ENCODE measurements at places on chromosomes 2 and 18.

GRCh38 chr2:96431319-96431718 is 73.8 kb downstream of the NEURL3 start:
- no peak for DNase-seq

DNA sequence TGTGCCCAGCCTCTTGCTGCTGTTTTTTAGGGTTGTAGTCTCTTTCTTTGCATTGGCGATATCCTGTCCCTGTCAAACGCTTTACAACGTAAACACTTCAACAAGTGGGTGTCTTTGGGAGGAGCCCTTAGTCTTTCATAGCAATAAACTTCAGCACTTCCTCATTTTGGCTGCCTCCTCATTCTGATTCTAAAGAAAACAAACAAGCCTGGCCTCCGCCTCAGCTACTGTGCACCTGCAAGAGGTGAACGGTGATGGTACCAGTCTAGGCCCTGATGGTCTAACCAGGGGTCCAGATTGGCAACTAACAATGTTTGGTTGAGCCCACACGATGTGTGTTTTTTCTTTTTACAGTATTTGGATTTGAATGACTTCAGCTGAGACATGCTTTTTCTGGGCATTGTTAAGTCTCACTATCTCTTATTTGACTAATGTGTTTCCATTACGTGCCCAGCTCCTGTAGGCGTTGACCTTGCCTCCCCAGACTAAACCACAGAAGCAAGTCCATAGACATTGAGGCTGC is 53.2 kb upstream of the CUL3 start:
- no peak for DNase-seq

DNA sequence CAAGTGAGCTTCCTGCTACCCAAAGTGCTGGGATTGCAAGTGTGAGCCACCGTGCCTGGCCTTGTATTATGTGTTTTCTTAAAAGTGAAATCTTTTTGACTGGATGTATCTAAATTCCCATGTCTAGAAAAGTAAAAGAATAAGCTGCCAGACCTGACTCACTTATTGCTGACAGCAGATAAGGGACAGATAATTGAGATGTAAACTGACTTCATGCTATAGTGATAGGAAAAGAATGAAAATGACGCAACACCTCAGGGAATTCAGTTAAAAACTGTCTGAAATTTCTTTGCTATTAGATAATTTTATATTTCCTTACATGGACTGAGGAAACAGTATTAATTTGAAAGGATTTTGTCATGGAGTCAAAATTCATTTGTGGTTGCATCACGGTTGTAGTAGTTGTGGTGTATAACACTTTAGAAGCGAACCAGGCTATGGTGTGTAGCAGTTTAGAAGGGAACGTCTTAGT is 19.4 kb downstream of the TTC27 start:
- no peak for DNase-seq

DNA sequence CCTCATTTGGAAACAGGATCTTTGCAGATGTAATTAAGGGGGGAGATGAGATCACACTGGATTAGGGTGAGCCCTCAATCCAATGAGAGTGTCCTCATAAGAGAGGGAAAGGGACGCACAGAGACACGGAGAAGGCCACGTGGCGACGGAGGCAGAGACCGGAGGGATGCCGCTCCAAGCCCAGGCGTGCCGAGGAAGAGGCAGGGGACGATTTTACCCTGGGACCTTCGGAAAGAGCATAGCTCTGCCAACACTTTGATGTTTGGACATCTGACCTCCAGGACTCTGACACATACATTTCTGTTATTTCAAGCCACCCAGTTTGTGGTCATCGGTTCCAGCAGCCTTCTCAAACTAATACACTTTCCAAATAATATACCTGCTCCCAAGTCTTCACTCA is 84.4 kb upstream of the ZCCHC2 start:
- DNase-seq = no peak

DNA sequence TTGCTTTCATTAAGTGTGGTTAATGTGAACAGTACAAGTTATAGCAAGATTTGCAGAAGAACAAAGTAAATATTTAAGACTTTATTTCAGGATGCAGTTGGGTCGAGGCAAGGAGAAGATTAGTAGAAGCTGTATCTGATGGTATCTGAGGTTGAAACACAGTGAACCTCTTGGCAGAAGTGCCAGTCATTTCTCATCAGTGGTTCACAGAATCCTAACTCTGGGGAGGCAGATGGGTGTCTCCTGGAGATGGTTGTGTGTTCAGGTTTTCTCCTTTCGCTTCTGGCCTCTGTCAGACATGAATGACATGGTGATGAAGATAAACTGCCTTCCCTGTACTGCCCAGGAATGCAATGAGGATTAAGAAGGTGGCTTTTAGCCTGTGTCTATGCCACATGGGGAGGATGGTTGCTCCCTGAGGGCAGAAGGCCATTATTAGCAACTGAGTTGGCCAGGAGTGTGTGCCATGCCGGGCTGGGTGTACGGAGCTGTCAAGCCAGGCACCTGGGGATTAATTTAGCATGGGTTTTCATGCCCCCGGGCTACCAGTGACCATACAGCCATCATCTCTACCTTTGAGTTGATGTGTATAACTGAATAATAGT is 28.0 kb downstream of the MGAT5 start:
- DNase-seq = no peak

DNA sequence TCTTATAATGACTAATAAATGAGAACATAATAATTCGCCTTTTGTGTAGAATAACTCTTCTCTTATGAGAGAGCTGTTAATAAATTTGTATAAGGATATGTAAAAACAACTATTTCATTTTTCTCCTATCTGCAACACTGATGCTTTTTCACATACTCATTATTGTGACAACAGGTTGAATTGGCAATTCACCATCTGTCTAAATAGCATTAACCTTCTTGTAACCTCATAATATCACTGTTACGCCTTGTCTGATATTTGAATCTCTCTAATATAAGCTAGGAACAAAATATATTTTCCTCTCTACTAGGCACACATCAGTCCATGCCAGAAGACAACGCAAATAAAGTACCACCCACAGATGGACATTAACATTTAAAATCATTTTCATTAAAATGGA is 938.9 kb downstream of the CPS1 start:
- DNase-seq = no peak

- no peak for DNase-seq
These were observed 599.1 kb upstream of the FSHR start for GRCh38 chr2:49753344-49753985.

Measured in stimulated activated CD4-positive, alpha-beta T cell treated with anti-CD3 and anti-CD28 coated beads, Interleukin-15, amount 100 ng/mL, for 1 hour (primary cell).